ENCODE measurements at places on chromosomes 3 and 15. TPM values are rescaled to one million over a fixed set of nuclear protein-coding genes. Genes with fewer than 3 reads are reported as not detected.
A peak's percentile ranks its signal among the peaks of the same experiment; 100 is the strongest.

DNA sequence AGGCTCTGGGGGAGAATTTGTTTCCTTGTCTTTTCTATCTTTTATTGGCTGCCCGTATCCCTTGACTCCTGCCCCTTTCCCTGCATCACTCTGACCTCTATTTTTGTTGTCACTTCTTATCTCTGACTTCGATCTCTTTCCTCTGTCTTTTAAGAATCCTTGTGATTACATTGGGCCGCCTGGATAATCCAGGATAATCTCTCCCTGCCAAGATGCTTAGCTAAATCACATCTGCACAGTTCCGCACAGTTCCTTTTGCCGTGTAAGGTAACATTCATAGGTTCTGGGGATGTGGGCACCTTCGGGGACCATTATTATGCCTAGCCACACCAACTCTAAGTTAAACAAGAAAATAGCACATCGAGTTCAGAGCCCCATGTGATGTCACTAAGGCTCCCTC is 103.0 kb upstream of the DPPA4 start:
- DNase-seq, result no peak
- H3K27me3 ChIP-seq, result no peaks in the 10 kb centered on the region
- H3K27ac ChIP-seq, result no peak overlapping the region
- H3K4me3 ChIP-seq, result no peak overlapping the region

- H3K4me1 ChIP-seq, result peaks cover 9% of the 10 kb centered on the region
- H3K36me3 ChIP-seq, result no peaks in the 10 kb centered on the region
- H3K27me3 ChIP-seq, result no peaks in the 10 kb centered on the region
- H3K4me3 ChIP-seq, result no peak overlapping the region
- H3K27ac ChIP-seq, result no peak overlapping the region
Observed at GRCh38 chr15:98651036-98651481, 2.7 kb downstream of the IGF1R start.

DNA sequence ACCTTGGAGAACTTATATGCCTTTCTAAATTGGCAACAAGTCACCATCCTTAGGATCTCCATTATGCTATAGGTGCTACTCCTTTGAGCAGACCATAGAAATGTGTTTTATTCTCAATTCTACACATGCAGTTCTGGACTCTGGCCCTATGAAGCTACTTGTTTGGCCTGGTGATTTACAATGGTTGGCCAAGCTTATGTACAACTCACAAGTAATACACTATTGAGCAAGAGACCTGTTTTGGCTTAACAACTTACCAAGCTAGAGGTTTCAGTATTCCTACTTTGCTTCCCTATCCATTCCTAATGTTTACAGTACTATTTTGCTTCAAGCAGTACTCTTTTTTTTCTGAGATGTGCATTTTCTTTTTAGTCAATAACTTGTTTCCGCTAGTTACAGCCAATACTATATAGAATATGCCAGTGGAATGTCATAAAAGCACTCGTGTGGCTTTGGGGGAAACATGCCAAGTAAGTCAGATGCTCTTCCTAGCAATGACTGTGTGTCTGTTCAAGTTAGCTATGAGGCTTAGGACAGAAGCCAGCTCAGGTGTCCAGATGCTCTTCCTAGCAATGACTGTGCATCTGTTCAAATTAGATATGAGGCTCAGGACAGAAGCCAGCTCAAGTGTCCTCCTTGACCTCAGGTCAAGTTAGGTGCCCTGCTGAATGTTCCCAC is 174.9 kb upstream of the SEMA6D start:
- no peak overlapping the region for H3K27ac ChIP-seq
- DNase-seq, result no peak
- H3K4me1 ChIP-seq, result no peaks in the 10 kb centered on the region
- no peaks in the 10 kb centered on the region for H3K27me3 ChIP-seq
- H3K4me3 ChIP-seq, result no peak overlapping the region

DNA sequence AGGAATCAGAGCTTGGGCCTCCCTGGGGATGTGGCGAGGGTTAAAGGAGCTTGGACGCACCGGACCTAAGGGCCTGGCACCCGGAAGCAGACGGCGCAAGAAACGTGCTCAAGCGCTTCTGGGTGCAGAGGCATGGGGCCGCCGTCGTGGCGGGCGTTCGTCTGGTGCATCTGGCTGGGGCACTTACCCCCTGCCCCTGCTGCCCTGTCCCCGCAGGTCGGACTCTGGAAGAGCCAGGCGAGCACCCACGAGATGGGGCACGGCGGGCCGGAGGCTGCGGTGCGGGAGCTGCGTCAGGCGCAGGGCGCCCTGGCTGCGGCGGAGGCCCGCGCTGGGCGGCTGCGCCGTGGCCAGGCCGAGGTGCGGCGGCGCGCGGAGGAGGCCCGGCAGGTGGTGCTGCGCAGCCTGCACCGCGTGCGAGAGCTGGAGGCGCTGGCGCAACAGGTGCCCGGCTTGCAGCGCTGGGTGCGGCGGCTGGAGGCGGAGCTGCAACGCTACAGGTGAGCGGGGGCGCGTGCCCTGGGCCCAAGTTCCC is 2.5 kb downstream of the EFCC1 start:
- H3K4me3 ChIP-seq, result no peak overlapping the region
- no peak for DNase-seq
- no peaks in the 10 kb centered on the region for H3K4me1 ChIP-seq
- H3K27me3 ChIP-seq, result no peaks in the 10 kb centered on the region
- H3K36me3 ChIP-seq, result no peaks in the 10 kb centered on the region

The REC114 gene
- total RNA-seq, result not detected

- H3K27me3 ChIP-seq, result no peaks in the 10 kb centered on the region
- no peak overlapping the region for H3K4me3 ChIP-seq
- H3K36me3 ChIP-seq, result no peaks in the 10 kb centered on the region
- no peak overlapping the region for H3K27ac ChIP-seq
Observed at GRCh38 chr3:38084334-38085310, 45.6 kb downstream of the DLEC1 start.

DNA sequence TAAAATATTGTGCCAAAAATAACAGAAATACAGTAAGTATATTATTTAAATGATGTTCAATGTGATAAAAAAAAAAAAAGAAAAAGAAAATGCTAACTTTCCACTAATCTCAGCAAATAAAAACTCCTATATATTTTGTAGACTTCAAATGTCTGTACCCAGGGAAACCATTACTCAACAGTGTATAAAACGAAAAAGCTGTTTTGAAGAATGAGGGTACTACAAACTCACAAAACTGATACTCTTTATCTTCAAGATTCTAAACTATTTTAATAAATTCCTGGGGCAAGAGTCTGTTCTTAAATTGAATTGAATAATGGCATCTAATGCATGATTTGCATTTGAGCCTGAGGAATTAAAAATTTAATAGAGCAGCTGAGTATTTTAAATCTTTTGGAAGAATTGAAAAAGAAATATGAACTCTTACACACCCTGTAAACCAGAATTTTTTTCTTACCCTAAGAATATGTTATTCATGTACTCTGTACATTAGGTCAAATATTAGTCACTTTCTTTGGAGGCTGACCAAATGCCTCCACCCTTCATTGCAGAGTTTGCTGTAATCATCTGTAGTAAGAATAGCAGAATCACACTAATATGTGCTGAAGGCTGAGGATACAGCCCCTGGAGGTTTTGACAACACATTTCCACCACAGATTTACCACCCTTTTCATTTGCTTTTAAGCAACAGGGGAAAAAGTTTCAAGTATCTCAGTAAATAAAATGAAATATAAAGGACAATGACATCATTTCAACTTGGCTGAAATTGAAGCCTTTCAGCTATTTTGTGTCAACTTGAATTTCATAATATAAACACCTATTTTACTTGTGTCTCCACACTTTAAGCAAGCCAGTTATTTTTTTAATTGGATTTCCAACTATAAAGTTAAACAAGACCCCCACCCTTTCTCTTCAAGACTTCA is 79.7 kb downstream of the FBN1 start:
- no peaks in the 10 kb centered on the region for H3K36me3 ChIP-seq
- H3K4me3 ChIP-seq, result no peak overlapping the region
- DNase-seq, result no peak
- H3K4me1 ChIP-seq, result no peaks in the 10 kb centered on the region

DNA sequence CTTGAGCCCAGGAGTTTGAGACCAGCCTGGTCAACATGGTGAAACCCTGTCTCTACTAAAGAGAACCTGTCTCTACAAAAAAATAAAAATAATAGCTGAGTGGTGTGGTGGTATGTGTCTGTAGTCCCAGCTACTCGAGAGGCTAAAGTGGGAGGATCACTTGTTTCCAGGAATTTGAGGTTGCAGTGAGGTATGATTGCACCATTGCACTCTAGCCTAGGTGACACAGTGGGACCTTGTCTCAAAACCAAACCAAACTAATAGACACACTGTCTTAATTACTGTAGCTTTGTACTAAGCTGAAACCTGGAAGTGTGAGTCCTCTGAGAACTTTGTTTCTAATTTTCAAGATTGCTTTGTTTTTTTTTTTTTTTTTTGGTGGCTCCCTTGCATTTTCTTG is 30.4 kb downstream of the MGA start:
- H3K27me3 ChIP-seq, result no peaks in the 10 kb centered on the region
- H3K4me3 ChIP-seq, result no peak overlapping the region
- DNase-seq, result no peak
- peak overlapping the region; percentile 21 for H3K27ac ChIP-seq
- peaks cover 64% of the 10 kb centered on the region for H3K4me1 ChIP-seq
- no peaks in the 10 kb centered on the region for H3K36me3 ChIP-seq

DNA sequence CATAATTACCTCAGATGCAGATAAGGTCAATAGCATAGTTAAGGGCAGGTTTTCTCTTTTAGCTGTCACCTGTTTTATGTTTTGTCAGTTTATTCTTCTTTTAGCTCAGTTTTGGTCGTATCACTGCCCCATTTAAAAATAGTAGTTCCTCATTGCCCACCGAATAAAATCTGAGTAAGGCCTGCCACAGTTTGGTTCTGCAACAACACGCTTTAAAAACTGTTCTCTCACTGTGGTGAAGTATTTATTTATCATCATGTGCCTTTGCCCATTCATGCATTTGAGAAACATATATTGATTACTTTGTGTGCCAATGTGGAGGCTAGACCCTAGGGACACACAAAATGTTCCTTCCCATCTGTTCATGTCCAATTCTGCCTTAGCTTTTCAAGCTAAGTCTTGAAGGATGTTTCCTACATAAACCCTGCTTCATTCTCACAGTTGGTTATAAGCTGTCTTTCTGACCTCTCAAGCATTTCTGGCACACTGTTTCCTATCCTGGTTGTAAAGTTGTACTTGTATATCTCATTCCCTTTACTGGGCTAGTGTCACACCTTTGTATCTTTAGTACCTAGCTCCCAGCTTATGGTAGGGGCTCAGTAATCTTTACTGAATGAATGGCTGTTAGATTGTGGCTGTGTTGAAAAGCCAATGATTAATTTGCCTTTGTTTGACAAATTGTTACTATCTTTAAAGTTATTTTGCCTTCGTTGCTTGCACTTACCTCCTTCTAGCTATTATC is 23.9 kb downstream of the AKAP13 start:
- H3K4me1 ChIP-seq, result peaks cover 89% of the 10 kb centered on the region
- no peaks in the 10 kb centered on the region for H3K27me3 ChIP-seq
- H3K4me3 ChIP-seq, result peak overlapping the region; percentile 51
- H3K36me3 ChIP-seq, result no peaks in the 10 kb centered on the region
- peak overlapping the region; percentile 88 for H3K27ac ChIP-seq

DNA sequence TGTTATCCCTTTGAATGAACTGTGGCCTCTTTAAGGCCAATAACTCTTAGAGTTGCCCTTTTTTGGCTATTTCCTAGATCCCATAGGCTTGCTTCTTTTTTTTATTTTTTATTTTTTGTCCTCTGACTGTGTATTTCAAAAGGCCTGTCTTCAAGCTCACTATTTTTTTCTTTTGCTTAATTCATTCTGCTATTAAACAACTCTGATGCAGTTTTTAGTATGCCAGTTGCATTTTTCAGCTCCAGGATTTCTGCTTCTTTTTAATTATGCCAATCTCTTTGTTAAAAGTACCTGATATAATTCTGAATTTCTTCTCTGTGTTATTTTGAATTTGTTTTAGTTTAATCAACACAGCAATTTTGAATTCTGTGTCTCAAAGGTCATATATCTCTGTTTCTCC is 912.1 kb downstream of the PLOD2 start:
- H3K27ac ChIP-seq, result no peak overlapping the region
- no peaks in the 10 kb centered on the region for H3K4me1 ChIP-seq
- no peak overlapping the region for H3K4me3 ChIP-seq

GRCh38 chr3:102235679-102236078 is 199.1 kb upstream of the ZPLD1 start:
- H3K36me3 ChIP-seq, result no peaks in the 10 kb centered on the region
- no peak overlapping the region for H3K27ac ChIP-seq
- no peaks in the 10 kb centered on the region for H3K27me3 ChIP-seq
- no peak overlapping the region for H3K4me3 ChIP-seq
- no peak for DNase-seq

The CAV3 gene
- total RNA-seq, result not detected

- peak overlapping the region; percentile 21 for H3K4me3 ChIP-seq
- peaks cover 41% of the 10 kb centered on the region for H3K4me1 ChIP-seq
- no peaks in the 10 kb centered on the region for H3K36me3 ChIP-seq
- peak overlapping the region; percentile 88 for H3K27ac ChIP-seq
- H3K27me3 ChIP-seq, result no peaks in the 10 kb centered on the region
- peak; percentile 90 for DNase-seq
Observed at GRCh38 chr15:92845126-92845508, 55.0 kb upstream of the CHD2 start.

The ARHGAP11A gene
- total RNA-seq, result 22.2 TPM

DNA sequence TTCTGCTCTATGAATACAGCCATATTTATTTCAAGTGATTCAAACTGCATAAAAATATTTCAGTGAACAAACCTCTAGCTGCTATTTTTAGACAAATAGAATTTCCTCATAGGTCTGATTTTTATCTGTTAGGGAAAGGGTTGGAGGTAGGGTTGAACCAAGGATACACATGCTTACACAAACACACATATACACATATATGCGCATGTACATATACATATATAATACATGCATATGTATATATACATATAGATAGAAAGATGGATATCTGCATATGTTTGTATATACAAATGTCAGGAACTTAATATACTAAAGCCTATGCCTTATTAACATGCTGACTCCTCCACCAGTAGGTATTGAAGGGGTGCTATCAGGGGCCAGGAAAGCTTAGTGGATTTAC is 18.1 kb downstream of the ZBBX start:
- H3K27me3 ChIP-seq, result no peaks in the 10 kb centered on the region
- no peak overlapping the region for H3K27ac ChIP-seq
- DNase-seq, result no peak
- no peak overlapping the region for H3K4me3 ChIP-seq

DNA sequence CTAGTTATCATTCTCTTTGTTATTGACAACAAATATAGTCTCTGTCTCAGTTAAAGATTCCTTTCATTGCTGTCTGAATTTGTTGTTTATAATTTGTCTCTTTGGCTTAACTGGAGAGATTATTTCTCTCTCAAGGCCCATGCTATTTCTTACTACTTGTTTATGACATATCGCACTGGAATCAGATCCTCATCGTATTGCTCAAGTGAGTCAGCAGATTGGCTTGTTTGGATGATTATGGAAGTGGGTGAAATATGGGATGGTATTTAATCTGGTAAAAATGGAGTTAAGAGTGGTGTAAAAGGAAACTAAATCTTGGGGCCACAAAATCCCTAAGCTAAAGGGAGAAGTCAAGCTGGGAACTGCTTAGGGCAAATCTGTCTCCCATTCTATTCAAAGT is 613.1 kb downstream of the SI start:
- H3K27ac ChIP-seq, result no peak overlapping the region
- no peak overlapping the region for H3K4me3 ChIP-seq
- H3K4me1 ChIP-seq, result peaks cover 5% of the 10 kb centered on the region
- H3K36me3 ChIP-seq, result no peaks in the 10 kb centered on the region
- H3K27me3 ChIP-seq, result no peaks in the 10 kb centered on the region
